ENCODE measurements at places on chromosomes 5 and 9.

GRCh38 chr9:75845806-75846205 is 44.7 kb upstream of the PCSK5 start:
- no peak for DNase-seq

GRCh38 chr5:143552680-143553079 is 149.2 kb upstream of the NR3C1 start:
- DNase-seq, result no peak

DNA sequence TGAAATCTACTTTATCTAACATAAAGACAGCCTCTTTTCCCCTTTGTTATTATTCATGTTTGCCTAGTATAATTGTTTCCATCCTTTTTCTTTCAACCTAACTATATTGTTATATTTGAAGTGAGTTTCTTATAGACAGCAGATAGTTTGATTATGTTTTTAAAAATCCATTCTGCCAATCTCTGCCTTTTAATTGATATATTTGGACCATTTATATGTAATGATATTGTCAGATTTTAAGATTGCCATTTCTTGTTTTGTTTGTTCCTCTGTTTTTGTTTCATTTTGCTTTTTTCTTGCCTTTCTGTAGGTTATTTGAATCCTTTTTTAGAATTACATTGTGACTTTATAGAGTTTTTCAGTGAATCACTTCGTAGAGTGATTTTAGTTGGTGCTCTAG is 74.8 kb upstream of the TMEM171 start:
- DNase-seq, result no peak

DNA sequence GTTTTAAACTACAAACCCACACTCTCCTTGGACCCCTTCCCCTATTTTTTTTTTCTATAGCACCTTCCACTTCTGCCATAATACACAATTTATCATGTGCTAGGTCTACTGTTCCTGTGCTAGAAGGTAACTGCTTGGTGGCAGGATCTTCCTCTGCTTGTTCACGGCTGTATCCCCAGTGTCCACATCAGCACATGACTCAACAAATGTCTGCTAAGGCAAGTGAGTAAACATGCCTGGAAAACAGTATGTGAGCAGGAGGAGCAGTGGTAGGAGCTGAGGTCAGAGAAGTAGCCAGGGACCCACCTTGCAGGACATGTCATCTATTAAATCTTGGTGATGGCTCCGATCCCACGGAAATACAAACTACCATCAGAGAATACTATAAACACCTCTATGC is 79.4 kb downstream of the AUH start:
- DNase-seq, result no peak

Measured in DMS79 (cell line).